Renal cortical epithelial cell (primary cell): ENCODE measurements at places on chromosomes 4 and X.

GRCh38 chr4:43014256-43014655 lies 121.7 kb downstream of the GRXCR1 start:
- no peak for DNase-seq

GRCh38 chrX:3145716-3146115 lies 104.4 kb downstream of the ARSF start:
- no peak for DNase-seq

DNA sequence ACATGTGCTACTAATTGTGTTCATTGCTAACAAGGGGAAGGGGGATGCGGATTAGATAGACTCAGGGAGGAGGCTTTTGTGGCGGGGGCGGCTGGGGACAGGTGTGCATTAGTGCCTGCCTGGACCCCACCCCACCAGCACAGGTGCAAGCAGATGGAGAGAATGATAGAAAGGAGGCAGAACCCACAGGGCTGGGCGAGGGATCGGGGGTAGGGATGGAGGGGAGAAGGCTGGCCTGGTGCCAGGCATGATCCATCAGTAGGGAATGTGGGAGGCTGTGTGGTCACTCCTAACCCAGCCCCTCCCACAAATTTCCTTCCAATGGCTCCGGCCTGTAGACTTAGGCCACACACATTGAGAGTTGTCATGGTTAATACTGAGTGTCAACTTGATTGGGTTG lies 30.5 kb upstream of the CRMP1 start:
- no peak for DNase-seq

- DNase-seq, result no peak
These were observed 64.3 kb upstream of the HELT start for GRCh38 chr4:184953971-184954370.

DNA sequence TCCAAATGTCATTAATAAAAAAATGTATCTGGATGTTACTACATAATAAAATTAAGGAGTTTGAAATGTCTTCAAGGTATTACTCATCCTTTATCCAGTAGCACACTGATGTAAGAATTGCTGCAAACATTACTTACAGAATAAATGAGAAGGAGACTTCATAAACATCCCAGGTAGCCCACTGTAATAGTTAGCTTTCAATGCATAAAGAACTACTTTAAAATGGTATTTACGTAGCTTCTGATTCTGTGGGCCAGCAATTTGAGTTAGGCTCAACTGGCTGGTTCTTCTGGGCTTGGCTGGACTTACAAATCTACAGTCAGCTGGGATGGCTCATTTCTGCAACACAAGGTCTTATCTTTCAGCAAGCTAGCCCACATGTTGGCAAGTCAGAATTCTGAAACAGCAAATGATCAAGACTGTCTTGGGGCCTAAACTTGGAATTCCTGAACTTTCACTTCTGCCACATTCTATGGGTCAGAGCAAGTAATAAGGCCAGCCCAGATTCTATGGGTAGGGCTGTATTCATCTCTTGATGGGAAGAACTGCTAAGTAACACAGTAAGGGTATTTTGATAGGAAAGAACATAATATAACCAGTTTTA lies 522.5 kb downstream of the IQCM start:
- no peak for DNase-seq

DNA sequence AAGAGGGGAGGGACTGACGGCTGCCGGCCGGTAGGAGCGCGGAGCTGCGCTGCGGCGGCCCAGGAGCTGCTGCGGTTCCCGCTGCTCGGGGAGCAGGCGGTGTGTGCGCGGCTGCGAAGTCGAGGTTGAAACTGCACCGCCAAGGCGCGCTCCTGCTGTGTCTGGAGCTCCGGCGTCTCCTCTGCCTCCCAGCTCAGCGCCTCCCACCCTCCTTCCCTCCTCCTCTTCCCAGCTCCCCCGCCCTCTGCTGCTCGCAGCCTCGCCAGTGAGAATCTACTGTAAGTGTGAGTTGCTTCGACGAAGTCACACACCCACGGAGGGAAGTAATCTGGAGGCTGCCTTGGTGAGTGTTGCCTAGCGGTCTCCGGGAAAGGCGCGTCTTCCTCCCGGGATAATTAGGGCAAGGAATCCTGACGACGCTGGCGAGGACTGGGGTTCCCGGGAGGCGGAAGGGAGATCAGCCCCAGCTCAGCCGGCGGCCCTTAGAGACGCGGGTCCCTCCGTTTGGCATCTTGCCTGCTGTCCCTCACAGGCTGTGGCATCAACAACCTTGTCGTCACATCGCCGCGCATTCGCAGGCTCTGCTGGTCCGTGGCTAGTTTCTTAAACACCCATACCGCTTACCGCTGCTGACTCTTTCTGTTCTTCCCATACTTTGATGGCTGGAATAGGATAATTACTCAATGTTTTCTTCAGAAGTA lies at the start of gene EPHA5:
Gene EPHA5 (minus strand): TSS at position 159 of the 701 bp plus-strand sequence. CDS start 747 bp downstream, outside the sequence.
- peak; percentile 27 for DNase-seq

DNA sequence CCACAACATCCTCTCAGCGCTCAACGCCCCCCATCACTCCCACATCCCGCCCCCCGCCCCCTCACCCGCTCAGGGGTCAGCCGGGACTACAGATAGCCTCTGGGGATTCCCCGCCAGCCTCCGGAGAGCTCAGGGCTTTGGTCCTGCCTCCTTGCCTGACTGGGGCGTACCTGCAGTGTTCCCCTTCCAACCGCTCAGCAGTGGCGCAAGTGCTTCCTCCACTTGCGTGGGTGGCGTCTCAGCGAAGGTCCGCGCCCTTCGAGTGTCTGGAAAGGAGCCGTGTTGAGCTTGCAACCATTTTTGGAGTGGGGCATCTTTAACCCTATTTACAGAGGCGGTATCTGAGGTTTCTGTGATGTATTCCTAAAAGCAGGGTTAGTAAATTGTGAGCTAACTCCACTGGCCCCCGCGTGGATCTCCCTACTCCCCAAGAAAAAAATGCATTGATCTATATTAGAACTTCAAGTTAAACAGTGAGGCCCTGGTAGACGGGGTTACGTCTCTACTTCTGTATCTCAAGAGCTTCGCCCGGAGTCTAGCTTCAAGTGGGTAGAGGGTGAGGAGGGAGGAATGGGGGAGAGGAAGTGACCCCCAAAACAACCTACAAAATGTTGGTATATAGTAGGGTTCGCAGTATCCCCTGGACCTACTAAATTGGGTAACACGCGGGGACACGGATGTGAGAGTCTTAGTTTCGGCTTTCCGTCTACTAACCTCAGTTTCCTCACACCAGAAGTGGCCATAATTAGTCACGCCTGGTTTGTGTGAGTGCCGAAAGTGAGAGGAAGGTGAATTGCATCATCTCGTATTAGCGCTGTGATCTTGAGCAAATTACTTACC lies 16.1 kb downstream of the NKX3-2 start:
- DNase-seq, result peak; percentile 25

DNA sequence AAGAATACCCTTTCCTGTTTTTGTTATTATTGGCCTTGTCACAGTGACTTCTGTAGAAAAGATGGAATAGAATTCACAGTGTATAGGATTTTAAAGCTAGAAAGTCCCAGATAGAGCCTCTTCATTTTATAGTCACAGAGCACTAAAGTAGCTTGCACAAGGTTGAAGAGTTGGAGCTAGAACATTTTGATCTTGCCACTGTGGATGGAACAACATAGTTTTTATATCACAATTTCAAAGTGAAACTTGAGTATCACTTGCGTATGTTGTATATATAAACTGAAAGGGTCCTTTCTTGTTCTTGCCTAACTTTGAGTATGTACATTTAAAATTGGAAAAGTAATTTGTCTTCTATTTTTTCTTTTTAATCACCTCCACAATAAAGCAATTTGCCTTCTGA lies 2.7 kb downstream of the USO1 start:
- DNase-seq, result no peak

GRCh38 chr4:81445196-81445595 lies 26.5 kb downstream of the RASGEF1B start:
- DNase-seq, result peak; percentile 12

DNA sequence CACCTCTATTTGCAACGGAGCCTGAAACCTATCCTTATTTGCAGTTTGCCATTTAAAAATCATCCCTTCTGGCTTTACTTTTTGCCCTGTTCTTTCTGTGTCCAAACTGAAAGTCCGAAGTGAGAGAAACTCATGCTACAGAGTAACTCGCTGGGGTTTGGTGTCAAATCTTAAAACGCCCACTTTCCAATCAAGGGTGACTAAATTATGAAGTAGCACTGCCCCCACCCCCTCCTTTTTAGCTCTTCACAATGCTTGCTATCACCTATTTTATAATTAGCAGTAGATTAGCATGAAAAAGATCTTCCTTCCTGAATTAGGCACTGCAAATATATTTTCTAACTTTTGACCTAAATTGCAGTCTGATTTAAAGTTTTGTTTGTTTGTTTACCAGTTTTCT lies 52.5 kb downstream of the VGLL1 start:
- no peak for DNase-seq

GRCh38 chr4:174154215-174154854 lies 129.1 kb downstream of the FBXO8 start:
- peak; percentile 36 for DNase-seq
